ENCODE measurements at places on chromosomes 2 and 18. TPM values are rescaled to one million over a fixed set of nuclear protein-coding genes. Genes with fewer than 3 reads are reported as not detected.

The AGXT gene
- 0.23 TPM for polyA plus RNA-seq

The LDLRAD4 gene
- polyA plus RNA-seq, result 9.0 TPM

The STEAP3 gene
- 1.5 TPM for polyA plus RNA-seq

The SULT1C4 gene
- 47.4 TPM for polyA plus RNA-seq

The CHST9 gene
- 3.7 TPM for polyA plus RNA-seq

The CPSF3 gene
- 55.0 TPM for polyA plus RNA-seq

The GRB14 gene
- 55.2 TPM for polyA plus RNA-seq

The TUBA4B gene
- 0.91 TPM for polyA plus RNA-seq

The PIEZO2 gene
- polyA plus RNA-seq, result 15.3 TPM

The MFSD2B gene
- 4.5 TPM for polyA plus RNA-seq

The CCBE1 gene
- 28.8 TPM for polyA plus RNA-seq

The NPHP1 gene
- 20.8 TPM for polyA plus RNA-seq

The HAAO gene
- 49.0 TPM for polyA plus RNA-seq

- no peak for DNase-seq
Observed at GRCh38 chr18:37441821-37442220, 123.8 kb downstream of the CELF4 start.

DNA sequence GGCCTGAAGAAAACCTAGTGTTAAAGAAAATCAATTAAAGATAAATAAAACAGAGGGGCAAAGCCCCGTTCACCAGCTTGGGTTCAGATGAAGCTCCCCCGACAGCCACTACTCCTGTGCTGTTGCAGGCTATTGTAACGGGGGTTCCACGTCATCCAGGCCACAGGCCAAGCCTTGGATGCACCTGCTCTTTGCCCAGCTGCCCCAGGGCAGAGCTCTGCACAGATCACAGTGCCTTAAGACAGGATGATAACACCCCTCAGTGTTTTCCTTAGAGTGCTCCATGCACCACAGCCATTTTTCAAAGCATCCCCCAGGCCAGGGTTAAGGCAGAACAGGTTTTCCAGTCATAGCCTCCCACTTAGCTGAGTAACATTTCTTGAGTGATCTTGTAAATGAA lies 32.0 kb downstream of the FASTKD2 start:
- no peak for DNase-seq

GRCh38 chr2:29475499-29475898 lies 360.3 kb downstream of the CLIP4 start:
- peak; percentile 34 for DNase-seq

- no peak for DNase-seq
Observed at GRCh38 chr2:50066873-50067272, 912.6 kb upstream of the FSHR start.

DNA sequence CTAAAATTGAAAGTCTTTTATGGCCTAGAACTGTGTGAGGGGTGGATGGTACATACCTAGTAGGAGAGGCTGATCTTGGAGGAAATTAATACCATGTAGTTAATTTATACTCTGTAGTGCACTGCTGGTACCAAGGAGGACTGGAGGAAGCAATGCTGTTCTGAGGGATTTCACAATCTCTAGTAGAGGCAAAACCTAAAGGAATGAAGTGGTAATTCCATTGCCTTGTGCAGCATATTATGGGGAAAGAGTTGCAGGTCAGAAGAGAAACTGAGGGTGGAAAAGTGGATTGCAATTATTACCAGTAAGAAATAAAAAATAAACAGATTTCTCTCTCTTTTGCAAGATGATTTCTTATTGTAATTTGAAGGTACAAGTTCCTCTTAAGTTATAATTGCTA lies 2.2 kb downstream of the ABI2 start:
- no peak for DNase-seq

GRCh38 chr2:177393203-177393755 lies 706 bp downstream of the AGPS start:
- DNase-seq, result peak; percentile 10

- no peak for DNase-seq
Observed at GRCh38 chr2:214730800-214731407, 78.6 kb downstream of the BARD1 start.

DNA sequence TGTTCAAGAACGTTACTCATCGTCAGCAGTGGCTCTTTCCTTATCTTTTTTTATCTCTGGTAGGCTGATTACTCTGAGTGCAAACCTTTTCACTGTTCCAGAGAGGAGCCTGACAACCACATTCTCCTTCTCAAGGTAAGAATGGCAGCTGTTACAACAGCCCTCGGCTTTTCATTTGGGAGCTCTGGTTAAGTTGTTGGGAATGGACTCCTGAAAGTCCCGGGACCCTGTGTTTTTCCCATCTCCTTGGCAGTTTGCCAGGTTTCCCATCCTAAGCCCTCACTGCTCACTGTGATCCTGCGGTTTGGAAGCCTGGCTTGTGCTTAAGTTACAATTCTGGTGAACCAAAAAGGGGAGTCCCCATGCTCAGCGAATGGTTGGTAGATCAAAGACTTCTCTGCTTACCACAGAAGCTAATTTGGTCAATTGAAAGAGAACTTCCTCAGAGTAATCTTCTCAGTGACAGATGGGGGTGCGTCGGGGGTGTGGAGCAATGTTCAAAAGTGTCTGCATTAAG lies 122.3 kb downstream of the LYPD6B start:
- peak; percentile 55 for DNase-seq

DNA sequence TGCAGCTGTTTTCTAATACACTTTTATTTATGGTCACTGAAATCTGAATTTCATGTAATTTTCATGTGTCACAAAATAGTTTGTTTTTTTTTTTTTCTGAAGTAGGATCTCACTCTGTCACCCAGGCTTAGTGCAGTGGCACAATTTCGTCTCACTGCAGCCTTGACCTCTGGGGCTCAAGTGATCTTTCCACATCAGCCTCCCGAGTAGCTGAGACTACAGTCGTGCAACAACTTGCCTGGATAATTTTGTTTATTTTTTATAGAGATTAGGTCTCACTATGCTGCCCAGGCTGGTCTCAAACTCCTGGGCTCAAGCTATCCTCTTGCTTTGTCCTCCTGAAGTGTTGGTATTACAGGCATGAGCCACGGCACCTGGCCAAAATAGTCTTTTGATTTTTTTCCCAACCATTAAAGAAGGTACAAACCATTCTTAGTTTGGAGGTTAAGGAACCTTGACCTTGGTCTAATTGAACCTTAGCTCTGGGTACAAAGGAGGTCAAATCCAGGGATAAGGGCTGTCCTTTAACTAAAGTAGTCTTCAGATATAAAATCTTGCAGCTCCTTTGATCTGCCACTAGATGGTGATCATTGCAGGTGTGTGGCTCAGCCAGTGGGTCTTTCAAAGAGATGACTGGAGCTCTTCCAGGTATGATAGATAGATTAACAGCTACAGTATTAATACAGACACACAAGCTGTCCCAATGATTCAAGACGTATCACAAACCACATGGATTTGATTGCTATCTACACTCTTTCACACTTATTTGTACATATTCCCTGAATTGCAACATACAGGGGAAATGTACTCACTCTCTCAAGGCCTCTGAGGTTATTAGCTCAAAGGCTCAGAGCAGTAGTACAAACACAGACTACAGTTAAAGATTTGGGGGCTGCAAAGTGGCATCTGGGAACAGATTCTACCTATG lies 4.7 kb upstream of the KRCC1 start:
- DNase-seq, result no peak

GRCh38 chr2:11421863-11422490 lies 44.0 kb downstream of the E2F6 start:
- no peak for DNase-seq

DNA sequence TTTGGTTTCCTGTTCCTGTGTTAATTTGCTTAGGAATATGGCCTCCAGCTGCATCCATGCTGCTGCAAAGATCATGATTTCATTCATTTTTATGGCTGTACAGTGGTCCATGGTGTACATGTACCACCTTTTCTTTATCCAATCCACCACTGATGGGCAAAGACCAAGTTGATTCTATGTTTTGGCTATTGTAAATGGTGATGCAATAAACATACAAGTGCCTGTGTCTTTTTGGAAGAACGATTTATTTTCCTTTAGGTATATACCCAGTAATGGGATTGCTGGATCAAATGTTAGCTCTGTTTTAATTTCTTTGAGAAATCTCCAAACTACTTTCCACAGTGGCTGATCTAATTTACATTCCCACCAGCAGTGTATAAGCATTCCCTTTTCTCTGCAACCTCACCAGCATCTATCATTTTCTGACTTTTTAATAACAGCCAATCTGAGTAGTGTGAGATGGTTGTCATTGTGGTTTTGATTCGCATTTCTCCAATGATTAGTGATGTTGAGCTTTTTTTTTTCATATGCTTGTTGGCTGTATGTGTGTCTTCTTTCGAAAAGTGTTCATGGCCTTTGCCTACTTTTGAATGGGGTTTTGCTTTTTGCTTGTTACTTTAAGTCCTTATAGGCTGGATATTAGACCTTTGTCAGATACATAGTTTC lies 19.4 kb downstream of the EXOC6B start:
- DNase-seq, result no peak

GRCh38 chr2:588074-588645 lies 89.0 kb downstream of the TMEM18 start:
- no peak for DNase-seq

DNA sequence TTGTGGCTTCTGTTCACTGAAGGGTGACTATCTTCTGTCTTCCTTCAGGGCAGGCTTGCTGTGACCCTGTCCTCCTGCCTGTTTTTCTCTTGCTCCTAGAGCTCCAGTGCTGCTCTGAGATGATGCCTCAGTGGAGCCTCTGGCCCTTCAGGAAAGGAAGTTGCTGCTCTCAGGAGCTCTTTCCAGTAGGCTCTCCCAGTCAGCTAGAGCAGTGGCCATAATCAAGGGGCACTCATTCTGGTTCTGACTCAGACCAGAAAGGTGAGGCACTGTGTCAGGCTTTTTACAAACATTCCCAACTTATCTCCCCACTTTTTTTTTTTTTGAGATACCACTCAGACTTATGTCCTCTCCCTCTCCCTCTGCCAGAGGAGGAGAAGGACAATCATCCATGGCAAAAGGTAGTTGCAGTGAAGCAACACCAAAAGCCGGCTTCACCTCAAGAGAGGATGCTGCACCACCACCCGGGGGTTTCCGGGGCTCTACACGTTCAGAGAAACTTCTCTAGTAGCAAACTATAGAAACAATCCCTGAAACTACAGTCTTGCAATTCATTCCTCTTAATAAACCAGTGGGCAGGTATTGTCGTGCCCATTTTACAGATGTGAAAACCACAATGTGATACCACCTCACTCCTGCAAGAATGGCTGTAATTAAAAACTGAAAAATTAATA lies 115.4 kb downstream of the ACTR3 start:
- DNase-seq, result no peak

- no peak for DNase-seq
Observed at GRCh38 chr2:165665614-165666013, 128.4 kb downstream of the GALNT3 start.

DNA sequence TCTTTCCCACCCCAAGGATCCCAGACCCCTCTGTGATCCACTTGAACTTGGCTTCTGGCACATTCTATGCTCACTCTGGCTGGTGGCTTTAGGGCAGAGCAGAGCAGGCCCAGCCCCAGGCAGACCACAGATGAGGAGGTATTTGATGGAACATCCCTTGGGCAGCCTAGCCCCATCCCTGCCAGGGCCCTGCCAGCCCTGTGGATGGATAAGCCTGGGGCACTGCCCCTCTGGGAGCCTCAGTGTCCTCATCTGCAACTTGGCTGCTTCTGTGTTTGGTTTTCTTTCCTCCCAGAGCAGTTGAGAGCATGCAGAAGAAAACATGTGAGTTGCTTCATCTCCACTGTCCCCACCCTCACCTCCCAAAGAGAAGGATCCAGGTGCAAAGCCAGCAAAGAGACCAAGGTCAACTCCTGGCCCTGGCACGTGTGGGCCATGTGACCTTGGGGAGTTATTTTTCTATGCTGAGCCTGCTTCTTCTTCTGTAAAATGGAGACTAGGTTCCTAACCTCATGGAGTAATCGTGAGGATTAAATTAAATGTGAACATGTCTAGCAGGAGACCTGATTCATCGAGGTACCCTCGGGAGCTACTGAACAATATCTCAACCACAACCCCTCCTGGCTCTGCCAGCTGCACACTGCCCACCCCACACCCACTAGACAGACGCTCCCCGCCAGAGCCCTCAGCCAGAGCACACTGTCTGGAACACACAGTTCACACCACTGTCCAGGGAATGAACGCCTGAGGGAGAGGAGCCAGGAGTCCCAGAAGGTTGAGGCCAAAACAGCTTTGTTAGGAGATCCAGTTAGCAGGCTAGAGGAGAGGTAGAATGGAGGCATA lies 14.6 kb upstream of the TNS1 start:
- DNase-seq, result no peak

DNA sequence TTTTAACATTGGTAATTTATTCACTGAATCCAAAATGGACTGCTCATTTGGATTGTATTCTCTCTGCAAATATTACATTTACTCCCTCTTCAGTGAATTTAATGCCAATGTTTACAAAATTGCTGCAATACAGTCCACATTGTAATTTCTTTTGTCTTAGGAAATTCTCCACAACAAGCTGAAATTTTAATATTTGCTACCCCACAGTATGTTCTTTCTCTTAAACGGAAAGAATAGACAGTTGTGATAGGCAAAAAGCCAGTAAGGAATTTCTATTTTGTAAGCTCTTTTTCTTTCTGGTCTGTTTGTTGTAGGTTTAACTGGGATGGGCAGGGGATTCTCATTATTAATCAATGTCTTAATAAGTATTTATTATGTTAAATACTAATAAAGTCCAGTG lies 92.0 kb downstream of the CSRNP3 start:
- DNase-seq, result no peak

DNA sequence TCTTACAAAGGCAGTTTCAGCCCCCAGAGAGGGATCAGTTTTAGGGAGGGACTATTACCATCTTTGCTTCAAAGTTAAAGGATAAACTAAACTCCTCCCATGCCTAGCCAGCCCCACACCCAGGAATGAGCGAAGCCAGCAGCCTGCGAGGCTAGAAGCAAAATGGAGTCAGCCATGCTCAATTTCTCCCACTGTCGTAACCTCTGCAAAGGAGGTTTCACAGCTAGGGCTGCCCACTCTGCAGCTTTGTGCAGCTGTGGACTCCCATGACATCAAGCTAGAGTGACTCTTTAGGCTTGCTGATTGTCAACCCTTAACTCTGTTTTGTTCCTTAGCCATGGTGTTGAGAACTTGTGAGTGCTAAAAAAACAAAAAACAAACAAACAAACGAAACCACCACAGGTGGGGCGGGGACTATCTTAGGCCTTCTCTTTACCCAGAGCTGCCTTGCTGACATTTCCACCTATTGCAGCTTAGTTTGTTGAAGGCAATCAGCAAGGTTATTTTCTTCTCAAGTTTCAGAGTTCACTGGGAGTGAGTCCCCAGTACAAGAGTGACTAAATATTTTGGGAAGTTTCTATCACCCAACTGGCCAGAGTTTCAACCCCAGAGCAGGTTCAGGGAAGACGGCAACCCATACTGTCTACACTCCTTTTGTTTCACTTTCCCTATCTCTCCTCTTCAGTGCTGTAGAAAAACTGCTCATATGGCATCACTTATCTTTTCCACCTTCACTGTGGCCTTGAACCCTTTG lies 592.1 kb downstream of the XIRP2 start:
- DNase-seq, result no peak

- DNase-seq, result no peak
Observed at GRCh38 chr2:44902217-44903137, 39.0 kb upstream of the SIX3 start.

DNA sequence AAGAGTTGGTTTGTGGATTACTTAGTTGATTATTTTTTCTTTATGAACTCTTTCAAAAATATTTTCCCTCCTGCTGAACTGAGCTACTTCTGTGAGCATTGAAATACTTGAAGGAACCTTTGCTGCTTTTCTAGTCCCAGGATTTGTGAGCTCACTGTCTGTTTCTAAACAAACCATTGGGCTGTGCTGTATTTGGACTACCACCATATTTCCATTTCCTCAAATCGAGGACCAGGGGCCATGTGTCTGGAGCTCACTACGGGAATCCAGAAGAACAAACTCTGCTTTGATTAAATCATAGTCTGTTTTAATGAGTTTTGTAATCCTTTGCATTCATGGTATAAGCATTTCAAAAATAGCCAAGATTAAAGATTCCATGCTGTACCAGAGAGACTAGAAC lies 1.3 kb downstream of the MRPL33 start:
- DNase-seq, result no peak
